ENCODE measurements at places on chromosomes 6 and 20.

DNA sequence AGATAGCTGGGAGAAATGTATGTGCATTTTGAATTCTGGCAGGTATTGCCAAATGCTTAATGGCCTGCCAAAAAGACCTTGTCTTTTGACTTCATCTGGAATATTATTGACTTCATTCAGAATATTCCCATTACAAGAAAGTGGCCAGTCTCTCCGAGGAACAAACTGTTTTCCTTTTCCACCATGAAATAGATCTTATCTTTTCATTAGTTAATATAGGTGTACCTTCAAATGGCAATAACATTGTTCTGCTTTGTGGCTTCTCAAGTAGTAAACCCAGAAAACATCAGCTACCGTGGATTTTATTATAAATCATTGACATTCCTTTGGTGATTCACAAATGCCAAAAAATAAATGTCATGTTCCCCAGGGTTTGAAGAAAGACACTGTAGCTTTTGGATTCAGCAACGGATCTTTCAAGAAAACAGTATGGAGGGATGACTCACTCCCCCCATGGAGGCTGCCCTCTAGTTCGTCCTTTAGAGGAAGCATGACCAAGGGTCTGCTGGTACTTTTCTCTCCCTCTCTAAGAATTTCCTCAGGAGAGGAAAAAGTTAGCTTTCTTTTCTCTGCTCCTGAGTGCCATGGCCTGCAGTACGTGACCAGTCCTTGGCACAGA, 1.1 kb upstream of the RNF182 start:
- DNase-seq = no peak

DNA sequence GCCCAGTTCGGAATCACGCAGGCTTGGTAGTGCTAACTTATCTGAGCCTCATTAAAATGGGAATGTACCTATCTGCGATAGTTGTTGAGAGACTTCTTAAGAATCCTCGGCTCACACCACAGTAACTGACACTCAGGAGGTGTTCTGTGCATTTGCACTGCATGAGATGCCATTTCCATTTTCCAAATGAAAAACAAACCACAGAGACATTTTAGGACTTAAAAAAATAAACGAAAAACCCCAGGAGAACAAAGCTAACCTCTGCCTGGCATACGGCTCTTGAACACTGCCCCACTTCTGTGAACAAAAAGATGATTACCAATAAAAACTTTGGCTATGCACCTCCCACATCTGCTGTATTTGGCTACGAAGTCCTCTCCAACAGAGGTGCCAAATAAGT, 37.6 kb downstream of the BEND3 start:
- DNase-seq = no peak

- no peak for DNase-seq
These were observed 634.2 kb upstream of the IMPG1 start for GRCh38 chr6:76706631-76707030.

DNA sequence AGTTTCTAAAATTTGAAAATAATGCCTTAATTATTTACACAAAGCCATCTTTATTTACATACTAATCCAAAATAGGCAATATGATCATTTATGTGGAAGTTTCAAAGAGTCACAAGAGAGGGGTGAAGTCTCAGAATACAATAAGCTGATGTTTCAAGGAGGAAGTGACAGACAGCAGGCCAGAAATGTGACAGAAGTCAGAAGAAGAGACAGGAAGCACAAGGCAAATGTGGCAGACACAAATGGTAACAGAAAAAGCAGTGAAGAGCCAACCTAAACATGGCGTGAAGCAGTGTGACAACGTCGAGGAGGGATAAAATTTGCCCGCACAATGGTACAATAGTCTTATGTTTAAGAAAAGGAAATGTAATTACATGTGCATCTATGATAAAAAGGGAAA, 59.8 kb downstream of the SHPRH start:
- DNase-seq = no peak

- no peak for DNase-seq
These were observed 199.0 kb downstream of the ARHGAP18 start for GRCh38 chr6:129510950-129511349.

- peak; percentile 69 for DNase-seq
These were observed 34.3 kb upstream of the ZBP1 start for GRCh38 chr20:57654363-57654997.

DNA sequence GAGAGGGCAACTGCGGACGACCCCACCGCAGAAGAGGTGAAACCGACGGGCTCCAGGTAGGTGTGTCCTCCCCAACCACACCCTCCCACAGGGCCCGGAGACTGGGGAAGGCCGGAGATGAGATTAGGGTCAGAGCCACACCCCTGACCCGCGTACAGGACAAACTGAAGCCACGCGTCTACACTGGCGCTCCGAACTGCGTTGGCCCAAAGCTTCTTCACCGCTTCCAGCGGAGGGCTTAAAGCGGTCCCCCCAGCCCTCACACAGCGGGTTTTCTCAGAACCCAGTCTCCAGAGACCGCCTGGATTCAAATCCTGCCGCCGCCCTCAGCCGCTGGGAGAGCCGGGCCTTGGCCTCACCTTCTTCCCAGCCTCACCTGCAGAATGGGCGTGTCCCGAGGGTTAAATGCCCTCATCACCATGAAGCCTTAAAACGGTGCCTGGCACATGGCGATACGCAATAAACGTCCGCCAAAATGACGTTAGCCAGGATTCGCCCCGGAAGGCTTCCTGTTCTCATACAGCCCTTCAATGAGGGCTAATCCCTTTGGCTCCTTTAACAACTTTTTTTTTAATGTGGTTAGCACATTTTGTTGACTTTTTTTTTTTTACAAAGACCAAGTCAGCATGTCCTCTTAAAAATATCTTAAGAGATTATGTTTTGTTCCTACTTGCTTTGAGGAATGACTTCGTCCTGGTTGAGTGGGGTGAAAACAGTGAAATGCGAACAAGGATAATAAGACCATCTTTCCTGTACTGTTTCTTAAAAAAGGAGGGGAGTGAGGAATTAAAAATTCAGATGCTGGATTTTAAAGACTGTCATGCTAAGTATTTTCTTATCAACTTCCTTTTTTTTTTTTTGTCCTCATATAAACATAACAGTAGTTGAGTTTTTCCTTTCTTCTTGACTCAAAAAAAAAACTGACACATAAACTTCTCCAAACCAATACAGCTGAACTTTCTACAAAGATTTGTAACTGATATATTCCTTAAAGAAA, 15.1 kb upstream of the ZNF217 start:
- peak; percentile 38 for DNase-seq

GRCh38 chr6:4356899-4357659, 221.7 kb upstream of the ECI2 start:
- no peak for DNase-seq

GRCh38 chr6:143271024-143271423, 179.5 kb downstream of the ADAT2 start:
- DNase-seq = no peak

GRCh38 chr6:161268531-161269210, 5.2 kb downstream of the AGPAT4 start:
- DNase-seq = no peak

DNA sequence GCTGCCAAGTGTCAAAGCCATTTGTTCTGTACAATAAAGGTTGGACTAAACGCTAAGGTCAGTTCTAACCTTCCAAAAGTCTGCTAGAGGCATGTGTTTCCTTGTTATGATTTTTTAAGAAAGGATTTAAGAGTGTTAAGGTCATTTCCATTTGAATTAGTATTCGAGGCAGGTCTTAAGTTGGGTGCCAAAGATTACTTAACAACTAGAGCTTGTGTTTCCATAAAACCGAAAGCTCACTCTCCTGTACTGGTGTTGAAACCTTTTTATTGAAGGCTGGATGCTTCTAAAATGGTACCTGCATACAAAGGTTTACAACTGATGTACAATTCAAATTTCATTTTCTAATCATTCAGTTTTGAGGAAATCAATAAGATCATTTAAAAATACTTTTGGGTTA, 82.4 kb downstream of the RNF144B start:
- no peak for DNase-seq

- no peak for DNase-seq
These were observed 311.0 kb upstream of the RGS17 start for GRCh38 chr6:153442096-153442495.

DNA sequence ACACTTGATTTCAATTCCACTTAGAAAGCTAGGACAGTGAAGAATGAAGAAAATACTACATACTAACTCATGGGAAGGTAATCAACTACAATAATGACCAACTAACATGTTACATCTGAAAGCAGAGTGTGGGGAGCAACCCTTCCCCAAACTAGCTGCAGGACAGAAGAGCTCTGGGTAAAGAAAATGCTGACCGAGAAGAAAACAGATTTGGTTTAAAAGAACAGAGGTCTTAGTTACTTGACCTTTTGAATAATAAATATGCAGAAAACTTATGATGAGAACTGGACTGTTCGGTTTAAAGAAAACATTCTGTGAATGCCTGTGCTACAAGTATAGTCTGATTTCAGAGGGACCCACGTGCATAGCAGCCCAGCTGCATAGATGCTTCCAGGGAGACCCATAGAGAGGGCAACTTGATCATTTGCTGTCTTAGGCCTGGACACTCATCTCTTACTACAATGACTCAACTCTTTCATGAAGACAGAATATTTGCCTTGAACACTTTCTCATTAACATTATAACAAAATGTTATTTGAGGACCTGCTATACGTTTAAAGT, 53.5 kb downstream of the RALGAPA2 start:
- no peak for DNase-seq

- DNase-seq = no peak
These were observed 338.2 kb upstream of the PREP start for GRCh38 chr6:105740946-105741645.

- DNase-seq = no peak
These were observed 9.3 kb upstream of the NQO2 start for GRCh38 chr6:2990248-2990931.

DNA sequence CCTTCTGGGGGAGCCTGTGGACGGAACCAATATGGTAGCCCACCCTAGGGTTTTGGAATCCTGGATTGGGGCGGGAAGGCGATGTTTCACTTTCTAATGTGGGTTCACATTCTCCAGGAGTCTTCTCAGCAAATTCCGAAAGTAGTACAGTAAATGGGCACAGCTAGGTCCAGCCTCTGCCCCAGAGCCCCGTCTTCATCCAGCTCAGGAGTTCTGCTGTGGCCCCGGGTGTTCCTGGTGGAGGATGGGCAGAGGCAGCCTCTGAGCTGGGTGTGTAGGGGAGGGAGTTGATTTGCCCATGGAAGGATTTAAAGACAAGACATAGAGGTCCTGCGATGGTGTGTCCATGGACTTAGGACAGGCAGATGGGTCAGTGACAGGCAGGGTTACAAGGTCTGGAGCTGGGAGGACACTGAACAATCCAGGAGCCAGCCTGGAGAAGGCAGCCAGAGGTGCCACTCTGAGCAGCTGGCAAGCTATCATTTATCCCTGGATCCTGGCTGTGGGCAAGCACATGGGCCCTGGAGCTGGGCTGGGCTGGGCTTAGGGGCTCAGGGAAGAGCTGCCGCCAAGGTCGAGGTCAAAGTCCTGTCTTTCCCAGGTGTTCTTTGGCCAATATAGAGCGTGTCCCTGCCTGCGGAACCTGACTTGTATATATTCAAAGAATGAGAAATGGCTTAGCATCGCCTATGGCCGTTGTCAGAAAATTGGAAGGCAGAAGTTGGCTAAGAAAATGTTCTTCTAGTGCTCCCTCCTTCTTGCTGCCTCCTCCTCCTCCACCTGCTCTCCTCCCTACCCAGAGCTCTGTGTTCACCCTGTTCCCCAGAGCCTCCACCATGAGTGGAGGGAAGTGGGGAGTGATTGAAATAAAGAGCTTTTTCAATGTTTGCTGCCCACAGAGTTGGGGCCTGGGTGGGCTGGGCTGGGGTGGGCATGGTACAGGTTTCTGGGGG, 6.7 kb downstream of the CLPSL1 start:
- DNase-seq = no peak

GRCh38 chr20:58649288-58650180, 1.5 kb upstream of the STX16 start:
- peak; percentile 52 for DNase-seq

DNA sequence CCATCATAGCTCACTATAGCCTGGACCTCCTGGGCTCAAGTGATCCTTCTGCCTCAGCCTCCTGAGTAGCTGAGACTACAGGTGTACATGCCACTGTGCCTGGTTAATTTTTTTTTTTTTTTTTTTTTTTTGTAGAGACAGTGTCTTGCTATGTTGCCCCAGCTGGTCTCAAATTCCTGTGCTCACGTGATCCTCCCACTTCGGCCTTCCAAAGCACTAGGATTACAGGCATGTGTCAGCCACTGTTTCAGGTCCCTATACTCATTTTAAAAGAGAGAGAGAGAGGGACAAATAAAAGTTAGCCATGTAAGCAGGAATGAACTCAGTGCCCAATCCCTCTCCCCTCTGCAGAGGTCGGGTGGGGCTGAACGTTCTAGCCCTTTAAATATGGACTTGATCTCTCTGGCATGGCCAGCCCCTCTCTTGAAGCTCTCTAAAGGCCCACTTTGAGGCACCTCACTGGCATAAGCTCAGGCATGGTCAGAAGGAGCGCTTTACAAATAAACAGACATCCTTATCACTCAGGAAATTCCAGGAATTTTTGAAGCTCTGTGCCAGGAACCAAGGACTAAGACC, 9.0 kb upstream of the SERPINB1 start:
- no peak for DNase-seq

GRCh38 chr6:34532230-34532629, 23.9 kb downstream of the SPDEF start:
- DNase-seq = no peak

- no peak for DNase-seq
These were observed 5.3 kb downstream of the FOXA2 start for GRCh38 chr20:22579119-22579427.

Measured in activated T-cell treated with anti-CD3 and anti-CD28 coated beads, Interleukin-2, amount 50 U/mL, for 1 hour (primary cell).